ENCODE measurements at places on chromosomes 4 and X. TPM values are rescaled to one million over a fixed set of nuclear protein-coding genes. Genes with fewer than 3 reads are reported as not detected.

Gene P2RY10
- polyA plus RNA-seq: 10.3 TPM

Gene EFHC2
- polyA plus RNA-seq: 1.3 TPM

DNA sequence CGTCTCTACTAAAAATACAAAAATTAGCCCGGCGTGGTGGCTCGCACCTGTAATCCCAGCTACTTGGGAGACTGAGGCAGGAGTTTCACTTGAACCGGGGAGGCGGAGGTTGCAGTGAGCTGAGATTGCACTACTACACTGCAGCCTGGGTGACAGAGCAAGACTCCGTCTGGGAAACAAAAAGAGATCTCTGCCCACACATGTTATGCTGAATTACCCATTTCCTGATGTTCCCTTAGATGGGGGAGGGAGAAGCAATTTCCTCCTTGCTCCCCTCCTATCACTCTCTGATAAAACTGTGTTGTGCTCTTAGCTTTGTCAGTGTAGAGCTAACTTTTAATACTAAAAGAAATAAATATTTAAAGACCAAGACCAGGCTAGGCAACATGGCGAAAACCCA is 102.5 kb downstream of the LARP7 start:
- DNase-seq: no peak

GRCh38 chr4:1720163-1720983 is 750 bp downstream of the TMEM129 start:
- DNase-seq: no peak

GRCh38 chr4:170497112-170497511 is 407.4 kb upstream of the AADAT start:
- no peak for DNase-seq

All from sigmoid colon (tissue), 7 donors.